ENCODE measurements at places on chromosomes 2 and 18.

- DNase-seq = no peak
Measured at GRCh38 chr2:43518181-43518580, 77.7 kb downstream of the THADA start.

GRCh38 chr2:184297085-184297484 lies 301.2 kb upstream of the ZNF804A start:
- DNase-seq = no peak

DNA sequence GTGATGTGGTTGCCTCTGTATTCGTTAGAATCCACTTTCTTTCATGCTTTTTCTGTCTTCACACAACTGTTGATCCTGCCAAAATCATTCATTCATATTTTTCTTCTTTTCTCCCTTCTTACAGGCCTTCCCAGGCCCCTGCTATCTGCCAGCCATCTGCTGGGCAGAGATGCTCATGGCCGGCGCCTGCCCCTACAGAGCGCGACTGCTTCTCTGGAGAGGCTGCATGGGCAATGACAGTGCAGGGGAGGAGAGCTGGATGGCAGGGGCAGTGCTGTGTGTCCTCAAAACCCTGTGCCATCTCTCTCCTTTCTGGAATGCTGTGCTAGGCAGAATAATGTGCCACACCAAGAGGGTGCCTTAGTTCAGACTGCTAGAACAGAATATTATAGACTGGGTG lies 125.2 kb downstream of the INHBB start:
- DNase-seq = no peak

GRCh38 chr18:79203017-79203605 lies 133.9 kb downstream of the ATP9B start:
- DNase-seq = no peak

DNA sequence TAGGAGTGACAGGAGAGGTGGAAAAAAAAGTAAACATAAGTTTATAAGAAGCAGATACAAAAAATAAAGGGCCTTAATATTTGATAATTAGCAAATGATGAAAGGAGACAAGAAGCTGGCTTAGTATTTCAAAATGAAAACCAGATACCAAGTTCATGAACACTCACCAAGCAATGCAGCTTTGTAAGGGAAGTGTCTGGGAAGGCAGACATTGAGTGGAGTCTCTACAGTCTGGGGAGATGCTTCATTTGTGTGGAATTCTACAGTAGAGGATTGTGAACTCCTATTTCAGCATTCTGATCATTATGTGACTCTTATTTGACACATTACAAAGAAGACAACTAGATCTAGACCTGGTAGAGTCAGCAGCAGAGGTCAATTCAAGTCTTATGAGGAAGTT lies 1072.7 kb downstream of the DSC3 start:
- no peak for DNase-seq

DNA sequence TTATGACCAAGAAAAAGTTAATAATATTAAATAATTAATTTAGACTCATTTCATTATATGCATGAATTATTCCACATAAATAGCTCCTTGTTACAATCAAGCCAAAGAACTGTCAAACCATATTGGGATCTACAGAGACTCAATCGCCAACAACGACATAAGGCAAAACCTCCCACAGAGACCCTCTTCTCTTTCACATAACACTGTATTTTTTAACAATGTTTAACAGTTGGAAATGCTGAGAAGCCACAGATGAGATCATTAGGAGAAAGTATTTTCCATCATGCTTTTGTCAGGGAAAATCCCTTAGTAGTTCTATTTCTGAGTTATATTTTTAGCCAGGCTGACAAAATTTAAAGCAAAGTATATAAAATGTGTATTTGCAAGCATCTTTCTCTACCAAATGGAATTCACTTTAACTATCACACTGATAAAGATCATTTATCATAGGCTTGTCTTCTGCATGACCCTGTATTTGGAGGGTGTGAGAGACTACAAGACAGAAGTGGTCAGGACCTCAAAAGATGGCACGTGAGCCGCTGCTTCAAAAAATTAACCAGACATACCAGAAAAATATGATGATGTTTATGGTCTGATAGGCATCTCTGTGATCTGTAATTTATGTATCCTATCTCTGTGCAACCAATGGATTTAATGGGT lies 383.8 kb downstream of the NRXN1 start:
- no peak for DNase-seq
